ENCODE measurements at places on chromosomes 3 and 15.

DNA sequence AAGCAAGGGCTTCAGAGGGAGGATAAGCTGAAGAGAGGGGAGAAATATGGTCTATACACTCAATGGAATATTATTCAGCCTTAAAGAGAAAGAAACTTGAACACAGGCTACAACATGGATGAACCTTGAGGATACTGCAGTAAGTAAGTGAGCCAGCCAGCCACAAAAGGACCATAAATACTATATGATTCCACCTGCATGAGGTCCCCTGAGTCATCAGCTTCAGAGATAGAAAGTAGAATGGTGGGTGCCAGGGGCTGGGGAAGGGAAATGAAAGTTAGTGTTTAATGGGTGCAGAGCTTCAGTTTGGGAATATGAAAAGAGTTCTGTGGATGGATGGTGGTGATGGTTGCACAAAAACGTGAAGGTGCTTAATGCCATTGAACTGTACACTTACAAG, 68.4 kb upstream of the SEC13 start:
- no peak for DNase-seq

DNA sequence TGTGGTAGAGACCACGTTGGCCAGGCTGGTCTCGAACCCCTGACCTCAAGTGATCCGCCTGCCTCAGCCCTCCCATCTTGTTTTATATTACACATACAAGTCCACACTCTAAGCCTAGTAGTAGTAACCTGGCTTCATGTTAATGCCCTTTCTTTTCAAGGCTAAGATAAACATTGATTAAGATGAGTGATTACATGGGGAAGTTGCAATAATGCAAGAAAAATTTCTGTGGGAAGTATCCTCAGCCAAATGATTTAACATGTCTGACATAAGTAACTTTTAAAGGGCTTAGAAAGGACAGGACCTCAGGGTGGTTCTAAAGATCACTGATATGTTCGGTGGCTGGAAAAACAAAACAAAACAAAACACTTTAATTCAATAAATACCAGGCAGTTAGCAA, 72.1 kb downstream of the SFMBT1 start:
- no peak for DNase-seq

DNA sequence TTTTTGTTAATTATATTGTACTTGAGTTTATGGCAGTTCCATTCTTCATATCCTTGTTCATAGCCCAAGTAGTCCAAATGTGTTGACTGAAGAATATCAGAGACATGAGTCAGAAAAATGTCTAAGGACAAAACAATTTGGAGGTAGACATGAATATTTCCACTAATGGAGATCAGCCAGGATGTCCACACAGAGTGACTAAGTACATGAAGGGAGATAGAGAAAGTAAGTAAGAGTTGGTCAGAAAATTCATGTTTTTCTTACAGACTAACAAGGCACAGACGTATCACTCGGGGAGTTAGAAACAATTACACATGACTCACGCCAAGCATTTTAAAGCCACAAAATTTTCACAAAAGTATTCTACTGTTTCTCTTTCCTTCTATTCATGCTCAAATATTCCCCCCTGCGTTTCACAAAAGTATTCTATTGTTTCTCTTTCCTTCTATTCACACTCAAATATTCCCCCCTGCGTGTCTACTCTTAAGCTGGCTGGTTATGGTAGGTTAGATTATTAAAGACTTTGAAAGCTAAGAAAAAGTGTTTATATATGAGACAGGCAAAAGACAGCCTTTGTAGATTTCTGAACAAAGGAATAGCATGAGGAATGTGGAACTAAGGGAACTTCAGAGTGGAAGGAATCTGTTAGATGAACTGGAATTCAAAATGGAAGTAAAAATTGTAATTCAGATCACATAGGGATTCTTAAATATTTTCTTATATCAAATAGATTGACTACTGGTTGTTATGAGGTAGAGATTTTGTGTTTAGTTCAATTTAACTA, 648.7 kb upstream of the CCDC54 start:
- peak; percentile 45 for DNase-seq

DNA sequence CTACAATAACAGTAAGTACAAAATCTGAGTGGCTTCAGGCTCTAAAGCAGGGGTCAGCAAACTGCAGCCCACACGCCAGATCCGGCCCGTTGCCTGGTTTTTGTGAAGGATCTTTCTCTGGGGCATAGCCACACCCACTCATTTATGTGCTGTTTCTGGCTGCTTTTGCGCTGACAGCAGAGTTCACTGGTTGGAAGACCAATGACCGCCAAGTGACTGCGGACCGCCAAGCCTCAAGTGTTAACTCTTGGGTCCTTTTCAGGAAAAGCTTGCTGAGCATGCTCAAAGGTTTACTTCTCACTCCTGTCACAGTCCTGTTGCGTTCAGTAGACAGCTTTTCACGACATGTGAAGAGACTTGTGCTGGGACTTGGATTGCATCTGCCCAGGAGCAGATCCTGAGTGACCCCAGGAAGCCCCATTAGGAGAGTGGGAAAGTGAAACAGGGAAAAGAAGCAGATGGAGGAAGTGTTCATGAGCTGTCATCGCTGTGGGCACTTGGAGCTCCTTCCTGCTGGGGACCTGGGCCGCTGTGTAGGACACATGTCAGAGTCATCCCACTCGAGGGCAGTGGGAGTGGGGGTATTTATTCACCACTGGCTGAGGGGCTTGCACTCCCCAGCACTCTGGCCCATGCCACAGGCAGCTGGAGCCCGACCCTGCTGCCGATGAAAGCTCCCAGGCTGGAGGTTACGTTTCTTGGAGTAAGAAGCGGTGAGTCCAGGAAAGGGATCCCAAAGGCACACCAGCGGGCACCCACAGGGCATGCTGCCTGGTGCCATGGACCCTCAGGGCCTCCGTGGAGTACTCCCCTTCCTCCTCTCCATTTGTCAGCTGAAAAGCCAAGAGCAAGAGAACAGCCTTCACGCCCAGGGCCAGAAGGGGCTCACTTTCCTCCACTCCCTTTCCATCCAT, 249.1 kb downstream of the PLCL2 start:
- DNase-seq = peak; percentile 58

- DNase-seq = peak; percentile 57
Measured at GRCh38 chr3:102181175-102181920, 253.5 kb upstream of the ZPLD1 start.

DNA sequence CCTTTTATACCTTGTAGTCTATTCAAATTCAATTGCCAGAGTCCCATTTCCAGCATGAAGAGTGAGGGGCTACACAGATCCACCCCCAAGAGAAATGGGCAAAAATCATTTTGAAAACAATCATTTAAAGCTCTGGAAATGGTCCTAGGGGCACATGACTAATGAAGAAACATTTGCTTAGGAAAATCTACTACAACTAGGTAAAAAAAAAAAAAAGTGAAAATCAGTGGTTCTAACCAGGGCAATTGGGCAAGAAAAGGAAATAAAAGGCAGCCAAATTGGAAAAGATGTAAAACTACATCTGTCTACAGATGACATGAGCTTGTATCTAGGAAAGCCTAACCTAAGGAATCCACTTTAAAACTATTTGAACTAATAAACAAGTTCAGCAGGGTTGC, 9.4 kb downstream of the IMPG2 start:
- DNase-seq = no peak

DNA sequence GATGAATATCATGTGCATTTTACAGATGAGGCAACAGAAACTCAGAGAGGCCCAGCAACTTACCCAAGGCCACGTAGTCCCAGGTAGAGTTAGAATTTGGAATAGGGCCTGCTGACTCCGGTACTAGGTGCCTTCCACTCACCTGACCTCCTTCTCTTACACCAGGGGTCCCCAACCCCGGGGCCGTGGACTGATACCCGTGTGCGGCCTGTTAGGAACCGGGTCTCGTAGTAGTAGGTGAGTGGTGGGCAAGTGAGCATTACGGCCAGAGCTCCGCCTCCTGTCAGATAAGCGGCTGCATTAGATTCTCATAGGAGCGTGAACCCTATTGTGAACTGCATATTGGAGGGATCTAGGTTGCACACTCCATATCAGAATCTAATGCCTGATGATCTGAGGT, 64.8 kb downstream of the SMAD3 start:
- DNase-seq = no peak

- DNase-seq = no peak
Measured at GRCh38 chr3:195105841-195106417, 165.0 kb downstream of the XXYLT1 start.

GRCh38 chr3:67000009-67000408, 1.9 kb downstream of the KBTBD8 start:
- no peak for DNase-seq

DNA sequence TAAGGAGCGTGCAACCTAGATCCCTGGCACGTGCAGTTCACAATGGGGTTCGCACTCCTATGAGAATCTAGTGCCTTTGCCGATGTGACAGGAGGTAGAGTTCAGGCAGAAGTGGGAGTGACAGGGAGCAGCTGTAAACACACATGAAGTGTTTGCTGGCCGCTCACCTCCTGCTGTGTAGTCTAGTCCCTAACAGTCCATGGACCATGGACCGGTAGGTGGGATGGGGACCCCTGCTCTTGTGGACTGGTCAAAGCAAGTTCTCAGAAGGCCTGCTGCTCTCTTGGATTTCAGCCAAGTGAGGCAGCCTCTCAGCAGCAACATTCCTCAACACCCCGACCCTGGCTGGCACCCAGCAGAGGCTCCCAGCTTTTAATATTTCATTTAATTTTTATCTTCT, 58.2 kb upstream of the SNRPA1 start:
- no peak for DNase-seq

- DNase-seq = no peak
Measured at GRCh38 chr3:47251689-47252088, 30.9 kb downstream of the KIF9 start.

- DNase-seq = no peak
Measured at GRCh38 chr3:151403246-151403645, 18.7 kb upstream of the P2RY12 start.

GRCh38 chr3:189570916-189571315, 60.3 kb upstream of the TP63 start:
- DNase-seq = no peak

GRCh38 chr3:20225769-20226168, 39.8 kb upstream of the SGO1 start:
- DNase-seq = no peak

- DNase-seq = no peak
Measured at GRCh38 chr3:139107424-139108252, 62.9 kb upstream of the PRR23C start.

- peak; percentile 43 for DNase-seq
Measured at GRCh38 chr3:193897288-193897687, 238.7 kb upstream of the HES1 start.

DNA sequence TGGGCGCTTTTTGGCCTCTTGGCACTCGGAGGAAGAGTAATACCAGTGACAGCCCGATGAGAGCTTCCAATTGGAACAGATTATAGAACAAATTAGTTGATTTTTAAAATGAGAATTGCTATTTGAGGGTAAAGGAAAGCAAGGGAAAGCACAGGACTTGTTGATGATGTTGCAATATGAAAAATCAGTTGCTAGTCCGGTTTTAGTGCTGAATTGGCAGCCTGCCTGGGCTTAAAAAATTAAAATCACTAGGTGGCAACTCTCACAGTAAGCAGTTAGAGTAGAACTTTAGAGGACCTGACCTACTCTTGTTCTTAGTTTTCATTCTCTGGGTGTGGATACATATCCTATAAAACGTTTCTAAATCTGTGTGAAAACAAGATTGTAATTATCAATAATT, 2.1 kb upstream of the SCAANT1 start:
- DNase-seq = no peak

DNA sequence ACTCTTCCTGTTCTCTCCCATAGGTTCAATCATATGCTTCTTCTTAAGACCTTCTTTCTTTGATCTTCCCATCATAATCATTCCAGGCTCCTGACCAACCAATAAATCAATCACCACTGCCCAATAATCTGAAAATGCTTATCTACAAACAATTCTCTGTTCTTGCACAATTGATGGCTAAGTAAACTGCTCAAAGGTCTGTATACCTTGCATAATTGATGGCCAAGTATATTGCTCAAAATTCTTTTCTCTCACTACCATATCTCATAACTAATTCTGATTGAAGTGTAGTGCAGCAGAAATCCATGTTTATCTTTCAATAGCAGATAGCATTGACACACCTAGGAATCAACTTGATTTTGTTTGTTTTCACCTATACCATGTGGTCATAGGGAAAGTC, 83.4 kb upstream of the EPHA6 start:
- no peak for DNase-seq

- no peak for DNase-seq
Measured at GRCh38 chr3:30924763-30925162, 30.3 kb upstream of the GADL1 start.

- no peak for DNase-seq
Measured at GRCh38 chr3:71219744-71220638, 363.5 kb downstream of the FOXP1 start.

- DNase-seq = no peak
Measured at GRCh38 chr3:50124052-50124799, 30.9 kb upstream of the SEMA3F start.

DNA sequence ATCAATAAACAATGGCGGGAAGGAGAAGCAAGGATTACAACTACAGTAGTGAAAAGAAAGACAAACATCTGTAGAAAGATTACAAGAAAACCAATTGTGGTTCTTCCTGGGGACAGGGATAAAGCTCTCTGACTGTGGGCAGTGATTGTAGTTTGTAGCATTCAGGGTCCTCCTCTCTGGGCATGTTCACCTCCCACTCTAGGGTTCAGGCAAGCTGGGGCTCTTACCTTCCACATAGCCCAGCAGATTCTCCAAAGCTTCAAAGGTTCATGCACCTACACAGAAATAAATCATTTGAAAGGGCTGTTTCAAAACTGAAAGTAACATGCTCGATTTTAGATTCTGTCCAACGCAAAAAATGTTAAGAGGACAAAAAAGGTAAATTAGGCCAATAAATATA, 17.4 kb upstream of the UBE3A start:
- no peak for DNase-seq

- peak; percentile 36 for DNase-seq
Measured at GRCh38 chr3:124685481-124685880, 44.8 kb upstream of the UMPS start.

- DNase-seq = no peak
Measured at GRCh38 chr15:100941536-100941935, 22.4 kb downstream of the LRRK1 start.

- DNase-seq = peak; percentile 57
Measured at GRCh38 chr3:100496711-100497261, 4.4 kb downstream of the TMEM45A start.

- no peak for DNase-seq
Measured at GRCh38 chr3:145286937-145287336, 874.0 kb downstream of the PLOD2 start.

All from trophoblast cell (in vitro differentiated cells and primary cell).